ENCODE measurements at places on chromosomes 16 and 17.

GRCh38 chr17:13917634-13918033 is 151.7 kb upstream of the COX10 start:
- DNase-seq = no peak

GRCh38 chr16:53974484-53975080 is 270.6 kb downstream of the FTO start:
- DNase-seq = no peak

- no peak for DNase-seq
Measured at GRCh38 chr17:74427763-74428153, 4.1 kb upstream of the GPRC5C start.

- no peak for DNase-seq
Measured at GRCh38 chr17:30228011-30228410, 7.5 kb downstream of the SLC6A4 start.

DNA sequence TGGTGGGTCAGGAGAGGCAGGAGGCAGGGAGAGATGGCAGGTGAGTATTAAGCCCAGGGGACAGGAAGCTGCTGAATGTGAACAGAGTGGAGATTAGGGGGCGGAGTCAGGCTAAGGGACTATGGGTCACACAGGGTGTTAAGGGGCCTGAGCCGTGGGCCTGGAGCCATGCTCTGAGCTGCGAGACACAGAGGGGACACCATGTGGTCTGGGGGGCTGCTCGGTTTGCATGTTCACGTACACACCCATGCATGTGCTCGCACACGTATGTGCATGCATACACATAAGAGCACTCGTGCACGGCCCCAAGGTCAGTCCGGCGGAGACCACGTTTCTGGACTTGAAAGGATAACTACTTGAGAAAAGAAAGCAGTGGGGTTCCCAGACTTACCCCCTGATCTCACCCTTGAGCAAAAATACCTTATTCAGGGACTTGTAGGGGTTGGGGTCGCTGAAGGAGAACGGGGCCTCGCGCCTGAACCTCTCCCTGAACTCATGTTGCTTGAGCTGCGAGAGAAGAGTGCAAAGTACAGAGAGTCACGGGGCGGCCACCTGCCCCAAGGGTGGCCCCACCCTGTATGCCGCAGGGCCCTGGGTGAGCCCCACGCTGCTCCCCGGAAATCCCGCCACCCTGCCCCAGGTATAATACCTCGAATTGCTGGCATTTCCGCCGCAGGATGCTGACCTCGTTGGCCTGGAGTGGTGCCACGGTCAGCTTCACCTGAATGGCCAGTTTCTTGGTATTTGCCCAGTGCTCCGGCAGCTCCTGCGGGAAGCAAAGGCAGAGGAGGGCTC is 50.8 kb downstream of the DNAH17 start:
- no peak for DNase-seq

GRCh38 chr16:24713379-24713778 is 16.1 kb upstream of the TNRC6A start:
- no peak for DNase-seq

GRCh38 chr16:74742051-74742481 is 32.6 kb downstream of the FA2H start:
- no peak for DNase-seq

DNA sequence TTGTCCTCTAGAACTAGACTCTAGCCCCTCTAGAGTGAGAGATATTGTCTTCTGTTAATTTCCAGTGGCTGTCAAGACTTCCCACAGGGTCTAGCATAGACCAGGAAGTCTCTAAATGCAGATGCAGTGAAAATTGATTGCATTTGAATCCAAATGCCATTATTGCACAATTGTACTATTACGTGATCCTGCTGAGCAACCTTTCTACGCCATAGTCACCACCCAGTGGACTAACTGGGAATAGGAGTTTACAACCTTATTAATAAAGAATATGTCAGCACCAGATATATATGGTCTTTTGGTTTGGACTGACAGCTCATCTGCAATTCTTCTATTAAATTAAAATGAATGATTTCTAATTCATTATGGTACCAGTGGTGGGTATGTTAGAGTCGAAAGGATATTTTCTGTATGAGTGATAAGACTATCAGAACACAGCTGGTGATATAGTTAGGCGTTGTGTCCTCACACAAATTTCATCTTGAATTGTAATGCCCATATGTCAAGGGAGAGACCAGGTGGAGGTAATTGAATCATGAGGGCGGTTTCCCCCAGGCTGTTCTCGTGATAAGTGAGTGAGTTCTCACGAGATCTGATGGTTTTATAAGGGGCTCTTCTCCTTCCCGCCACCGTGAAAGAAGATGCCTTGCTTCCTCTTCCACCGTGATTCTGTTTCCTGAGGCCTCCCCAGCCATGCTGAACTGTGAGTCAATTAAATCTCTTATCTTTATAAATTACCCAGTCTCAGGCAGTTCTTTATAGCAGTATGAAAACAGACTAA is 138.9 kb upstream of the CA10 start:
- DNase-seq = no peak

- DNase-seq = no peak
Measured at GRCh38 chr16:85594978-85595661, 18.0 kb upstream of the GSE1 start.

DNA sequence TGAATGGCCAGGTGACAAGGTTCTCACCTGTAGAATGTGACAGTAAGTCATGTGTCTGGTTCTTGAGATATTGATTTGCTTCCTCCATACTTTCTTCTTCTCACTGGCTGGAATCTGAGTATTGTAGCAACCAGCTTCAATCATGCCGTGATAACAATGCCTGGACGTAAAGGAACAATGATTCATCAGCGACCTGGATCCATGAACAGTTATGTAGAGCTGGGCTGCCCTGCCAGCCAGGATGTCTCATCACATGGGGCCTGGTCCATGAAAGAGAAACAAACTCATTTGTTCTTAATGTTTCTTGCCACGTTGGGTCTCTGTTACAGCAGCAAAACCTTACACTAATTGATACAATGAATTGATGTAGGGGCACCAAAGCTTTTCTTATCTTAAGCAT is 627.2 kb downstream of the TOX3 start:
- no peak for DNase-seq

DNA sequence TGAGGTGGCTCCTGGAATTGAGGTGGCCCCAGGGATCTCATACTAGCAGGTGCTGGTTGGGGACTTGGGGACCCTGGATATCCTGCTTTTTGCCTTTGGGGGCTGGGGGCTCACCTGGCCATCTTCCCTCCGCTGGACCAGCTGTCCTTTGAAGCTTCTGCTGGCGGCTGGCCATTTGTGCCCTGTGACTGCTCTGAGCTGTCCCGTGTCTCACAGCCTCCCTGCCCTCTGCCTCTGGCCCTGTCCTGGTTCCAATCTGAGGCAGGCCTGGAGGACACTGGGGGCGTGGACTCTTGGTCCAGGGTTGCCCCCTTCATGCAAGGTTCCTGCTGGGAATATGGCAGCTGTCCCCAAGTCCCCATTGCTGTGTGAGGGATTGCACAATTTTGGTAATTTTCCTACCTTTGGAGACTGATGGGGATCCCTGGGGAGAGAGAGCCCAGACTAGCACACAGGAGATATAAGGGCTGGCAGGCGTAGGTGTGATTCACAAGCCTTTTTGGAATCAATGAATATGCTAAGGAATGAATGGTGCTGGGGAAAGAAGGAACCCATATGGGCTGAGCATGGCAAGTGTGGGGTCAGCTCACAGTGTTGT is 19.2 kb downstream of the ADCY7 start:
- no peak for DNase-seq
